Activated T-helper 1 cell treated with anti-CD3 and anti-CD28 coated beads, Interleukin-2, amount 50 U/mL, for 16 hours (primary cell): ENCODE measurements at places on chromosomes 13 and 19.

DNA sequence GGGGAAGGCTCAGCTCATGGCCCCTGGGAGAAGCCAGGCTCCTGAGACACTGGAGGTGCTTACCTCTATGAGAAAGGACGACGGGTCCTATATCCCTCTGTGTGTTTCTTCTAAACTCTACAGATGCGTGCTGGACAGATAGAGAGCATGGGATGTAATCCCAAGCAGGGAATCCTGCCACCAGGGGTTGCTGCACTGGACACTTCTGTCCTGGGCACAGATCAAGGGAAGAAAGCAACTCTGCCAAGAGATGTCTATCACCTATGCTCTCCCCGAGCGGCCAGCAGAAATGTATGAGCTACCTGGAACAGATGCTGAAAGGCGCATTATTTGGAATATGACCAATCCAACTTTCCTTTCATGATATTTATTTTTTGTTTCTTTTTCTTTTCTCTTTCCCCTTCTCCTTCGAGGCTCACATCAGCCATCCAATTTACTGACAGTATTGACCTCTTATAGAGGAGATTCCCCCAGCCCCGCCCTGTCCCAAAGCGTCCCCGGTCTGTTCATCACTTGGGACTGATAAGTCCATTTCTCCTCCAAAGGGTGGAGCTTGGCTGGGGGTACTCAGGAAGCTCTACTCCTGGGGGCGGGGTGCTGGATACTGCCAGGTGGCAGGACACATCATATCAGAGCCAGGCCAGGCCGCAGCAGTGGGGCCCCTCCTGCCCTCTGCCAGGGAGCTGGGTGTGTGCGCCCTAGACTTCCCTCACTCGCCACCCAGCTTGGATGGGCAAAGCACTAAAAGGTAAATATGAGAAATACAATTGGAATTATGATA is 34.2 kb downstream of the TSHZ3 start:
- DNase-seq = no peak

DNA sequence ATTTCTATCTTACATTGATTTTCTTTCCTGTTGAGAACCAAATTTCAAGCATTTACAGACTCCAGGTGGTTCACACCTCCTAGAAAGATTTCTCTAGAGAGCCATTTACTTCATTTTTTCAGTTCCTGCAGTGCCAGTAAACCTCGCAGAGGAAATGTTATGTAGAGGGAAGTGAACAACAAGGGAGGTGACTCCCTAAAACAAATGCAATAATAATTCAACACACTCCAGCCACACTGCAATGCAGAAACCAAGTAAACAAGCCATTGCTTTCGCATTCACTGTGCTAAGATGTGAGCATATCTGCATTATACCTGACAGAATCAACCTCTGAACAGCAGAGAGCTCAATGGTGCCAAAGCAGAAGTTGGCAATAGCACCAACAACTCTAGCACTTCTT is 215.1 kb downstream of the RBM26 start:
- no peak for DNase-seq

DNA sequence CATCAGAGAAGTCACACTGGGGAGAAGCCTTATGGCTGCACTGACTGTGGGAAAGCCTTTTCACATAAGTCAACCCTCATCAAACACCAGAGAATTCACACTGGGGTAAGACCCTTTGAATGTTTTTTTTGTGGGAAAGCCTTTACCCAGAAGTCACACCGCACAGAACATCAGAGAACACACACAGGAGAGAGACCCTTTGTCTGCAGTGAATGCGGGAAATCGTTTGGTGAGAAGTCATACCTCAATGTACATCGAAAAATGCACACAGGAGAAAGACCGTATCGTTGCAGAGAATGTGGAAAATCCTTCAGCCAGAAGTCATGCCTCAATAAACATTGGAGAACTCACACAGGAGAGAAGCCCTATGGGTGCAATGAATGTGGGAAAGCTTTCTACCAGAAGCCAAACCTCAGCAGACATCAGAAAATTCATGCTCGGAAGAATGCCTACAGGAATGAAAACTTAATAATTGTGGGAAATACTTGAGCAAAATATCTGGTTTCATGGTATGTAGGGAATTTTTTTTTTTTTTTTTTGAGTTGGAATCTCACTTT is 30.7 kb downstream of the ZNF793 start:
- no peak for DNase-seq

- DNase-seq = no peak
These were observed 1416.9 kb downstream of the UQCRFS1 start for GRCh38 chr19:27796073-27796472.

DNA sequence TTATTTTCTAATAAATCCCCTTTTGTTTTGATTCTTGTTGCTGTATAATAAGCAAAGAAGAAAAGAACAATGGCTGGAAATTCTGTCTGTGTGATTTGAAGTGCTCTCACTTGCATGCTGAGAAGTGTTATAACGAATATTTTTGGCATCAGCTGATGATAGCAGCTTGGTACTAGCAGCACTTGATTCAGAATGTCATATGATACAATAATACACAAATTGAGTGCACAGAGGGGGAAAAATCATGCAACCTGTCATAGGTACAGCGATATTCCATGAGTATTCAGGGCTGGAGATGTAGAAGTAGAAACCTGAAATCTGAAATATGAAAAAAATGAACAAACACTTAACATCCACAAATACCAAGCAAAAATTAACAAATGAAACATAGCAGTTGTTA is 108.1 kb downstream of the FGF14 start:
- no peak for DNase-seq

- DNase-seq = no peak
These were observed 293.7 kb downstream of the POU4F1 start for GRCh38 chr13:78309497-78310180.

DNA sequence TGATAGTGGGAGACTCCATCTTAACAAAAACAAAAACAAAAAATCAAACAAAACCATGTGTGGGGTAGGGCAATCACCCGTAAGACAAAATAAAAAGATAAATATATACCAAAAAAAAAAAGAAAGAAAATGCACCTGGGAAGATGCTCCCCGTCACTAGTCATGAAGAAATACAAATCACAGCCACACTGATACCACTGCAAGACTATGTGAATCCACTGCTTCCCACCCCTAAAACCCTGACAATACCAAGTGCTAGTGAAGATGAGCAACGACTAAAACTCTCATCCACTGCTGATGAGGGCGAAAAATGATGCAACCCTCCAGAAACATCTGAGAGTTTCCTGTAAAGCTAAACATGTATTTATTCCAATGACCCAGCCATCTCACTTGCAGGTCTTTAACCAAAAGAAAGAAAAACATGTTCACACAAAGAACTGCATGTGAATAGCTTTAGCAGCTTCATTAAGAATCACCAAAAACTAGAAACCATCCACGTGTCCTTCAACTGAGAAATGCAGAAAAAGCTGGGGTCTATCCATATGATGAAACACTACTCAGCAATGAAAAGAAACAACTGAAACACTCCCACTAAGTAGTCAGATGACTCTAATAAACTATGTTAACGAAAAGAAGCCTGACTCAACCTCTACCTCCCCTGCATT is 31.7 kb downstream of the BRD4 start:
- DNase-seq = no peak

DNA sequence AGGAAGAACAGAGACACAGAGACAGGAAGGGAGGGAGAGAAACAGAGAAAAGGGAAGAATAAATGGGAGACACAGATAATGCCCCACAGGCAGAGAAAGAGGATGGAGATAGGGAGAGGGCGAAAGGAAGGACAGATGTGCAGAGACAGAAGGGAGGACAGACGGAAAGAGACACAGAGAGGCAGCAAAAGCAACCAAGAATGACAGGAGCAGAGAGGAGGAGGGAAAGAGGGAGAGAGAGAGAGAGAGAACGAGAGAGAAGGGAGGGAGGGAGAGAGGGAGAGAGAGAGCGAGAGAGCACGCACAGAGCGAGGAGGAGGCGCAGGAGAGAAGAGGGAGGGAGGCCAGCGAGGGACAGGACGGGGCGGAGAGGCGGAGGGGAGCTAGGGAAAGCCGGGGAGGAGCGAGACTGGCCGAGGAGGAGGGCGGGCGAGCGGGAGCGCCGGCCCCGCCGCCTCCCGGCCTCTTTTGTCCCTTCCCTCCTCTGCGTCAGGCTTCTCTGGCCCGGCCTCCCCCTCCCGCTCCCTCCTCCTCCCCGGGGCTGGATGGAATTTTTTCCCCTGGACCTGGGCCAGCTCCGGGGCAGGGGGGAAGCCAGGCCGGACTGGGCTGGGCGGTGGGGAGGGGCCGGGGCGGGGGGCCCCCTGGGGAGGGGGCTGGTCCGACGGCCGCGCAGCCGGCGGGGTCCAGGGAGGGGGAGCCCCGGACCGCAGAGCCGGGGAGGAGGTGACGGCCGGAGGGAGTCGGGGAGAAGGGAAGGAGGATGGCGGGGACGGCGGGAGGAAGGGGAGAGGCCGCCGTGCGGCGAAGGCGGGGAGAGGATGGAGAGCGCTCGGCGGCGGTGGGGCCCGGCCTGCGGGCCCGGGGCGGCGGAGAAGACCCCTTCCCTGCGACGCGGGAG is 4.2 kb upstream of the SPACA6 start:
- DNase-seq = no peak

GRCh38 chr13:65499256-65499655 is 1730.9 kb downstream of the PCDH9 start:
- no peak for DNase-seq

GRCh38 chr13:74250738-74251190 is 116.6 kb upstream of the KLF12 start:
- DNase-seq = no peak

DNA sequence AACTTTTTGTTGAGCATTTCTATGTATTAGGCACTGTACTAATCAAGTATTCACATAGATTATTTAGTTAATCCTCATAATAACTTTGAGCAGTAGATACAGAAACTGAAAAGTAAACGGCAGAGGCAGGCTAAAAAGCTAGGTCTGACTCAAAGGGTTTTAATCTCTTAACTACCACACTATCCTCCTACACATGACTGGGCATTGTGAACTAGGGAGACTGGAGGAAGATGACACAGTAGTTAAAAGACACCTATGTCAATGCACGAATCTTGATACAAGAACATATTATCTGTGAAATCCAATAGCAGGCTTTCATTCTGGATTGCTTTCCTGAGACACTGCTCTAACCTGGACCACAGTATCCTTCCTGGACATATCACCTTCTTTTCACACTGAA is 36.3 kb downstream of the MICU2 start:
- no peak for DNase-seq

DNA sequence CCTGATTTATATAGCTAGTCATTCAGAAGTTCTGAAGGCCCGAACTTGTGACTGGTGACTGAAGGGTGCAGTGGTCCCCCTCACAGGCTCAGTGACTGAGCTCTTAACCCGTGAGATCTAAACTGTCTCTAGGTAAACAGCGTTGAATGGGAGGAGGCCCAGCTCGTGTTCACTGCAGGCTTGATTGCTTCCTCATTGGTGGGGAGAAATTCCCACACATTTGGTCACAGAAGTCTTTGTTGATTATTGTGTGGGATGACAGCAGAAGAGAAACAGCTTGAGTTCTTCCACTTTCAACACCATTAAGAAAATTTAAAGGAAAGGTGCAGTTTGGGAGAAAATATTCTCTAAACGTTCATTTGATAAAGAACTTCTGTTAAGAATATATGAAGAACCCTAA is 1178.0 kb downstream of the UQCRFS1 start:
- no peak for DNase-seq
